ENCODE measurements at places on chromosomes 1 and 21.

DNA sequence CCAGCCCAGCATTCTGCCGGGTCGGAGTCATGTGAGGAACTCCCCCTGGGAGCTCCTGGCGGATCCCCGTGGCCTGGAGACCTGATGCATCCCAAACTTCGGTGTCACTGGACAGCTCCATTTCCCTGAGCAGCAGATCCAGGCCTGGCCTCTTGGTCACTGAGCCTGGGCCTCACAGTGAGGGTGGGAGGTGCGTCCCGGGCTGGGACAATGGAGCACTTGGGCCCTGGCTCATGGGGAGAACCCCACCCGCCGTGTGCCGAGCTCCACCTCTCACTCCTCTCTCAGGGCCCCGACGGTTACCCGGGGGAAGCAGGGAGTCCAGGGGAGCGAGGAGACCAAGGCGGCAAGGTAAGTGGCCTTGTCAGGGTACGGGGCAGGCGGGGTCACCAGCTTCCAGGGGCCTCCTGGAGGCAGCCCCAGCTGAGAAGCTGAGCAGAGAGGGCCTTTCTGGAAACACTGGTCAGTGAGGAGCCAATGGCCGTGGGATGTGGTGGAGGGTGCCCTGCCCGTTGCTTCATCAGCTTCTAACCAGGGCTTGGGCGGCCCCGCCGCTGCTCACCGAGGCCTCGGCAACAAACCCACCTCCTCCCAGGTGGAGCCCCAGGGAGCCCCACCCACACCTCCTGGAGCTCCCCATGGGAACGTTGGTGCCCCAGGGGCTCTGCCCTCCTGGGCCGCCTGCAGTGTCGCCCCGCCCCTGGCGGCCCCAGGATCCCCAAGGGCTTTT is 19.8 kb downstream of the COL6A2 start:
- DNase-seq = no peak

DNA sequence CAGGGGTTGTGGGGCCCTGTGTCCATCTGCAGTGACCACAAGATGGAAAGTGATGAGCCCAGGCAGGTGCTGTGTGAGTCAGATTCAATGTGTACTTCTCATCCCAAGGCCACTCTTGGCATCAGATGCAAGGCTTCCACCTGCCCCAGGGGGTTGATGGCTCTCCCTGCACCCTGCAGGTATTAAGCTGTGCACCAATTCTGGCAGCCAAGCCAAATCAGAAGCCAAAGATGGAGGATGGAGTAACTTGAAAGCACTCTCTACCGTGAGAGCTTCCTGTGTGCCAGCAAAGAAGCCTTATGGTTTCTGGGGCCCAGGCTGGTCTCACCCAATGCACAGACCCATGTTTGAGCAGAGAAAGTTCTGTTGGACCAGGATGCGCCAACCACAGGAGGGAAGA is 44.3 kb upstream of the TENT5C start:
- DNase-seq = no peak

- DNase-seq = no peak
Observed at GRCh38 chr1:117531222-117531621, 74.6 kb upstream of the TENT5C start.

GRCh38 chr1:10484521-10484920 is 9.8 kb downstream of the PEX14 start:
- DNase-seq = no peak

DNA sequence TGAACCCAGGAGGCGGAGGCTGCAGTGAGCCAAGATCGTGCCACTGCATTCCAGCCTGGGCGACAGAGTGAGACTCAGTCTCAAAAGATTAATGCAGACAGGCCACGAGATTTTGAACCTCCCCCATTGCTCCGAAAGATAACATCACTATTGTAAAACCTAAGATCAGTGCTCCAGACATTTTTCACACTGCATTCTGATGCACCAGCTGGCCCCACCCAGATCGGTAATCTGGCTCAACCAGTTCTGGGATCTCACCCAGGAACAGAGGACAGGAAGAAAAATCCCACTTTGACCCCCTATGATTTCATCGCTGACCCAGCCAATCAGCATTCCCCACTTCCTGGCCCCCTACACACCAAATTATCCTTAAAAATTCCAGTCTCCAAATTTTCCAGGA is 10.7 kb upstream of the CSRP1 start:
- no peak for DNase-seq

GRCh38 chr1:63487336-63488065 is 35.5 kb downstream of the ITGB3BP start:
- no peak for DNase-seq

- no peak for DNase-seq
Observed at GRCh38 chr1:221087919-221088318, 208.7 kb downstream of the HLX start.

- peak; percentile 51 for DNase-seq
Observed at GRCh38 chr1:111758373-111758772, 2.7 kb downstream of the DDX20 start.

DNA sequence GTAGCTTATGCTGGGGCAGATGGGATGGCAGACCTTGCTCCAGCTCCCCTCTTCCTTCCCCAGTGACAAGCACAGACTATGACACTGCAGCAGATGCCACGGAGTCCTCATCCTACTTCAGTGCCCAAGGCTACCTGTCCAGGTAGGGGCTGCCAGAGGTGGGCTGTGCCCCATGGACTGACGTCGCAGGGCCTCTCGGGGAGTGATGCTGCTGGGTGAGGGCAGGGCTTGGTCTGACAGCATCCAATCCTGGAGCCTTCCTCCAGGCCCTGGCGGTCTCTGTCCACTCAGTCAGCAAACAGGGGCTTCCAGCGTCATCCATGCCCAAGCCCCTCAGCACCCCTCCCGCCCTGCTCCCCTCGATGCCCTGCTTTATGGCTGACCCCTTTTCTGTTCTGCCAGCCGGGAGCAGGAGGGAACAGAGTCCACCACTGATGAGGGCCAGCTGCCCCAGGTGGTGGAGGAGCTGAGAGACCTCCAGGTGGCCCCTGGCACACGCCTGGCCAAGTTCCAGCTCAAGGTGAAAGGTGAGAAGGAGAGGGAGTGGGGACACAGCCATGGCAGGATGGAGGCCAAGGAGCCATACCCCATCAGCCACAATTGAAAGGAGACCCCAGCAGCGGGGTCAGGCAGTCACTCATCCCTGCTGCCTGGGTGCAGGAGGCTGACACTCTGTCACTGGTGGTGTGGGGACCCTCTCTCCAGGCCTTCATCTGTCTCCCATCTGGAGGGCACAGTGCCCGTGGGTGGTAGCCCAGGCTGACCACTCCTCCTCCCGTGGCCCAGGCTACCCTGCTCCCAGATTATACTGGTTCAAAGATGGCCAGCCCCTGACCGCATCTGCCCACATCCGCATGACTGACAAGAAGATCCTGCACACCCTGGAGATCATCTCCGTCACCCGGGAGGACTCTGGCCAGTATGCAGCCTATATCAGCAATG is 73.6 kb downstream of the TRIM11 start:
- no peak for DNase-seq

All from NAMALWA (cell line).